Fibroblast of lung (primary cell): ENCODE measurements at places on chromosomes 6 and 20. TPM values are rescaled to one million over a fixed set of nuclear protein-coding genes. Genes with fewer than 3 reads are reported as not detected.

The CTSA gene
- 364 and 413 TPM in 2 replicates for polyA plus RNA-seq

The RAB44 gene
- 0.03 TPM in 1 of 2 replicates, not detected in the other for polyA plus RNA-seq

The HS3ST5 gene
- polyA plus RNA-seq = 0.02 TPM in 1 of 2 replicates, not detected in the other

The NRSN1 gene
- not detected in 2 replicates for polyA plus RNA-seq

The NOX3 gene
- not detected in 2 replicates for polyA plus RNA-seq

The SMOC2 gene
- 0.02 TPM in 1 of 2 replicates, not detected in the other for polyA plus RNA-seq

The TMEM244 gene
- not detected in 2 replicates for polyA plus RNA-seq

The PLA2G7 gene
- polyA plus RNA-seq = not detected in 2 replicates

The ENPP5 gene
- polyA plus RNA-seq = 0.16 and 1.4 TPM in 2 replicates

The SLC35D3 gene
- polyA plus RNA-seq = not detected in 2 replicates

The VNN1 gene
- polyA plus RNA-seq = not detected in 2 replicates

The SLC17A4 gene
- not detected in 2 replicates for polyA plus RNA-seq

The PXDC1 gene
- polyA plus RNA-seq = 18.9 and 30.3 TPM in 2 replicates

The UFL1 gene
- 12.5 and 14.9 TPM in 2 replicates for polyA plus RNA-seq

The IMPG1 gene
- polyA plus RNA-seq = 0.05 and 0.17 TPM in 2 replicates

The SCRT2 gene
- polyA plus RNA-seq = not detected in 2 replicates

The FRS3 gene
- polyA plus RNA-seq = 2.4 and 2.6 TPM in 2 replicates

The SPATS1 gene
- polyA plus RNA-seq = not detected in 2 replicates

The FAM83C gene
- 0.02 TPM in 1 of 2 replicates, not detected in the other for polyA plus RNA-seq

The OR12D3 gene
- polyA plus RNA-seq = not detected in 2 replicates

The SIRPB1 gene
- not detected in 2 replicates for polyA plus RNA-seq

The TRAPPC3L gene
- polyA plus RNA-seq = 0.02 and 0.05 TPM in 2 replicates

The DZANK1 gene
- 1.2 and 1.3 TPM in 2 replicates for polyA plus RNA-seq

The AIF1 gene
- polyA plus RNA-seq = not detected in 2 replicates

The B4GALT5 gene
- 28.0 and 34.1 TPM in 2 replicates for polyA plus RNA-seq

The ILRUN gene
- 44.1 and 49.9 TPM in 2 replicates for polyA plus RNA-seq

The SIRPA gene
- polyA plus RNA-seq = 26.6 and 50.5 TPM in 2 replicates

The MCCD1 gene
- not detected in 2 replicates for polyA plus RNA-seq

The HLA-DRB5 gene
- not detected in 2 replicates for polyA plus RNA-seq

The MGME1 gene
- 11.5 and 11.7 TPM in 2 replicates for polyA plus RNA-seq

The BEND6 gene
- 9.7 and 11.5 TPM in 2 replicates for polyA plus RNA-seq

The OR11A1 gene
- not detected in 2 replicates for polyA plus RNA-seq

The SCUBE3 gene
- 0.29 and 1.2 TPM in 2 replicates for polyA plus RNA-seq
